ENCODE measurements at places on chromosomes 2 and 18. TPM values are rescaled to one million over a fixed set of nuclear protein-coding genes. Genes with fewer than 3 reads are reported as not detected.

DNA sequence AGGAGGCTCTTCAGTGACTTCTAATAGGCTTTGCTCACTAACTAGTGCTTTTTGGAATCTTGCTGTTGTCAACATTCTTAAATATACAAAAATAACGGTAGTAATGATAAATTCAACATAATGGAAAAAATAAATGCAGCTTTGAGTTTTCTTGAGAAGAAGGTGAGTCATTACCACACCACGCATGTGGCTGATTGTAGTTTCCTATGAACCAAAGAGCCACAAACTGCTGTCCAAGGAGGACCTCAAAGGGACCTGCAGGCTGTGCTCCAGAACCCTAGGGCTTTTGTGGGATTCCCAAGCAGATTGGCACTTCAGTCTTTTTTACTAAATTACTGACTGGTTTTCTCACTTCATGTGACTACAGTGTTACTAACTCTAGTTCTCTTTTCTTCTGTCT is 66.7 kb downstream of the TPGS2 start:
- DNase-seq: no peak

The LINC00305 gene
- not detected for total RNA-seq

DNA sequence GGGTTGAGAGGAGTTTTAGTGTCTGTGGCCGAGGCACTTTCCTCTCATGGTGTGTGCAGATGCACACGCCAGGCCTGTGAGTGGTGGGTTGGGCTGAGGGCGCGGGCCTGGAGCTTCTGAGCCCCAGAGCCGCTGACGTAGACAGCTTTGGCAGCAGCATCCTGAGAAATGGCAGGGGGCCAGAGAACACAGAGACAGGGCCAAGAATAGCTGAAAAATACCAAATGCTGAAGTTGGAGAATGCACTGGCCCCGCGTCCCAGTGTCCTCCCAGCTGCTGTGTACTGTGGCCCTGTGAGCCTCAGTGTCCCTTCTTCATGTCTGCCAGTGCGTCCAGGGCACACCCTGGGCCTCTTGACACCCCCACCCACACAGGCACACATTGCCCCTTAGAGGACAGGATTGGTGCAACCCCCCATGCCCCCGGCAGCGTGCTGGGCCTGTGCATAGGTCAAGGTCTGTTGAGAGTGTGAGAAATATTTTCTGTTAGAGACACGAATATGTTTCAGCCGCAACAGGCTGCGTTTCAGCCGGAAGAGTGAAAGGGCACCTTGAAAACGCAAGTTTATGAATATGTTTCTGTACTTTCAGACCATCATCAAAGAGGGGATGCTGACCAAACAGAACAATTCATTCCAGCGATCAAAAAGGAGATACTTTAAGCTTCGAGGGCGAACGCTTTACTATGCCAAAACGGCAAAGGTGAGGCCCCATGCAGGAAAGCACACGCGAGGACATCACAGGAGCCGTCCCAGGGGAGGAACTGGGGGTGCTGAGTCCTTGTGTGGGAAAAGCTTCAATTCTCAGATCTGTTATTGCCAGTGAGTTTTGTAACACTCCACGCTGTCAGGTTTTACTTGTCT is 33.6 kb downstream of the DGKD start:
- DNase-seq: no peak

- DNase-seq: no peak
These were observed 137.6 kb downstream of the UPP2 start for GRCh38 chr2:158239271-158239670.

The SP100 gene
- 202 TPM for total RNA-seq

- DNase-seq: no peak
These were observed 14.4 kb upstream of the TMEM131 start for GRCh38 chr2:98009887-98010760.

The RNU2-63P gene
- 3.5 TPM for total RNA-seq

- no peak for DNase-seq
These were observed 11.1 kb downstream of the MYL12B start for GRCh38 chr18:3273042-3273441.

The CRYBA2 gene
- not detected for total RNA-seq

The CCDC68 gene
- 19.9 TPM for total RNA-seq

DNA sequence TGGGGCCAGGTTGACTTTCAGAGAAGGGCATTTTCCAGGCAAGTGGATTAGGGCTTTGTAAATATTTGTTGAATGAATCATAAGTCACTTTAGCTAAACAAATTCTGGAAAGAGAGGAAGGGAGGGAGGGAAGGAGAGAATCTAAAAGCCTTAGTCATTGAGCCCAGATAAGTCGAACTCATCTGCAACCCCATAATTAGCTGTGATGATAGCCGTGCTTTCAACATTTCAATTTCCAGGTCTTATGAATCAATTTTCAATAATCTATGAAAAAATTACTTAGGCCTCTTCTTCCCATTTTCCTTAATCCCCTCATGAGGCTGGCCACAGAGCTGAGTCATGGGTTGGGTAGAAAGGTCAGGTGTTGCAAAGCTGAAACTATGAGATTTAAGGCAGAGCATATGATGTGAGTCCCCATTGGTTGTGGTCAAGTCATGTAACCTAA is 111.9 kb upstream of the MAPRE2 start:
- no peak for DNase-seq

GRCh38 chr2:171348056-171348455 is 85.7 kb downstream of the METTL8 start:
- DNase-seq: no peak

DNA sequence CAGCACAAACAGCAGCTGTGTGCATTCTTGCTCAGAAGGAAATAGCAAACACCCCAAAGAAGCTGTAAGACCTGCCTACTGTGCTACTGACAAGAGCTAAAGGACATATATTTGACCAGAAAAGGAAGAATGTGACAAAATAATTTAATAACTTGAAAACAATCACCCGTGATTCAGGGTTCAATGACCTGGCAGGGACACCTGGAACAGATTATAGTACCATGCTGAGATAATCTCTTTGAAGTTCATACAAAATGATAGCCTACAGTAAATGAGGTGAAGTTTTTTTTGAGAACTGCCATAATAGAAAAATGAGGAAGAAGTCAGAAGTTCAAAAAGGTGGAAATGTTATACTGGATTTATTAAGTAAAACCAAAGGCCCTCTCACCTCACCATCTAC is 324.8 kb upstream of the GULP1 start:
- DNase-seq: no peak

GRCh38 chr18:54860941-54861340 is 32.7 kb downstream of the RAB27B start:
- DNase-seq: no peak

DNA sequence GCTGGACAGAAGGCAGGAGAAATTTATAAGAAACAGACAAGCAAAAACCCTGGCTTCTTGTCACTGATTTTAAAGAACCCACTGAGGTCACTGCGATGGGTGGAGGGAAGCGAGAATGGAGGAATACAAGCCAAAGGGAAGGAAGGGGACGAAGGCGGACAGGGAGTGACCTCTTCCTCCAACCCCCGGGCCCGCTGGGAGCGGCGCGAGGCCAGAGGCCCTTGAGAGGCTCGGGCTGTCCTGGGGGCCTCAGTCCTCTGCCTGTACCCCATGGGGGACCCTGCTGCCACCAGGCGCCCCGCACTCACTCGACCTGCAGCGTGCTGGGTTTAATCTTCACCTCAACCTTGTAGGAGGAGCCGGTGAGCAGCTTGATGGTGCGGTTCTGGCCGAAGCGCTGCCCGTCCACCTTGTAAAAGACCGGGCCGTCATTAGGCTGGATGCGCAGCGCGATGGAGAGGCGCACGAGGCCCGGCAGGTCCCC is 793 bp downstream of the CNRIP1 start:
- peak; percentile 78 for DNase-seq

DNA sequence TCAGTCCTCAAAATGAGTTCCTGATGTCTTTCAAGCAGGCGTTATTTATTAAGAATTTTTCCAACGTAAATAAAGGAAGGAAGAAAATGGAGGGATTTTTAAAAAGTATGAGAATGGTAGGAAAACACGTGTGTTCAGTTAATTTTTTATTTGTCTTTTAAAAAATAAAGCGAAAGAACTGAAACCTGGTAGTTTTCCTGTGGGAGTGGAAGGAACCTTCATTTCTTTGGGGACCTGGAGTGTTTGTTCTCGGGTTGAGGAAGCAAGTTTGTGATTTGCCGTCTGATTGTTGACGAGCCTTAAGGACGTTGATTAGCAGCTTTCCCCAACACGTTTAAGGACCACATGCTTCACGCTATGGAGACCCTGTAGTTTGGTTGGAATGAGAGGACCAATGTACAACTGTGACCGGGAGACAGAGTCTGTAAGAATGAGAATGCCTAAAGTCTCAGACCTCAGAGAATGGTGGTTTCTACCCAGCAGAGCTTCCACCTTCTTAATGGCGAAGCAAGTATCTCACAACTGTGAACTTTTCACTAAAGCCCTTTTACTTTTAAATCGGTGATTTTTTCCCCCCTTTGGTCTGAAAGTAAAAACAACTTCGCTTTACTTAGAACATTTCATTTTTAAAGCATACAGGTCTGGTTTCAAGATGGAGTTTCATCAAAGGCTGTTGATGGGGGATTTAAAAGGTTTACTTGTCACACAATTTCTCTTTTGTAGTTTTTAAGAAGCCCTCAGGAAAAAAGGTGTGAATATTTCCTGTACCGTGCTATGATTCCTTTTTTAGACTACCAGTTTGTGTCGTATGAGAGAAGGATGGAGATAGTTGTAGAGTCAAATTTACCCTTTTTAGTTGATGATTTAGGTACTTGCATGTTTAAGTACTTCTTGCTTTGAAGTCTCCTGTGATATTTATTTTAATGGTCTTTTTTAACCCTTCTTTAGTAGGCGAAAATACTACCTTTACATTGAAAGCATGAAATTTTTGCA is 1.4 kb downstream of the TTC39C start:
- no peak for DNase-seq

DNA sequence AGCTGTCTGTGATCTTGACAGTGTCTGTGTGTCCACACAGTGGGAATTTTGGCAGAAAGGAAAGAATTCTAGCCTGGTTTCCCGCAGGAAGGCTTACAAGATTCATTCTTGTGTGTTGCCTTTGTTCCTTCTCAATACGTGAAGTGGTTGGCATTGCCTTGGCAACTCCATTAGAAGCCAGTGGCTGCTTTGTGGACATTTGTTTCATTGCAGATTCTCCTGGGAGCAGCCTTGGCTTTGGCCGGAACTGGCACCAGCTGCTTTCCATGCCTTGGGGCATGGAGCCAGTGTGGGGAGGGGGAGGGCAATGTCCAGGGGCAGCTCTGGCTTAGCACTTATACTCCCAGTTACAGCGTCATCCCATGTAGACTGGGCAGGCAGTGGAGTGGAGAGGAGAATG is 39.4 kb downstream of the KIF5C start:
- DNase-seq: no peak

DNA sequence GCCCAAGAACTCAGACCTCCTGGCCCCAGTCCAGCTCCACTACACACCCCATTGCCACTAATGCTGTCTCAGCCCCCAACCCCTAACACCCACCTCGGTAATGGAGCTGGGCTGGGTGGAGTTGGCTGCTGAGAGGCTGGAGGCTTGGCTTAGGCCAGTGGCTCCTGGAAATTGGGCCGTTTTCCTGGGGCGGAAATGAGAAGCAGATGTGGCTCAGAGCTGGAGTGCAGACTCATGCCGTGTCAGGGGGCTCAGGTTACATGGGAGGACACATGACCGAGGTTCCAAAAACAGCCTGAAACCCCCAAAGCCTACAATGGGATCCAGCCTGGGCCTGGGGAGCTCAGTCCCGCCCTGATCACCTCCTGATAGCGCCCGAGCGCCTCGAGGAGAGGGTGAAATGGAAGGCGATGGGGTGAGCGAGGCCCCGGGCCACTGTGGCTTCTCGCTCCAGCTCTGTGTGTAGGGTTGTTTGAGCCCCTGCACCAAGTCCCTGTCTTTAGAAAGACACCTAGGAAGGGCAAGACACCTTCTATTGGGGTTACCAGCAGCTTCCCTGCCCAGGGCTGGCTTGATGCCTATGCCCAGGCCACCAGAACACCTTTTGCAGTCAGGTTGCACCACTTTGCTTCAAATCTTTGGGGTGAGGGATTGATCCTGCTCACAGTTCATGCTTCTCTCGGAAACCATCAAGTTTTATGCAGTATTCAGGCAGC is 175.7 kb upstream of the HAAO start:
- DNase-seq: peak; percentile 74

- no peak for DNase-seq
These were observed 34.0 kb downstream of the KANSL3 start for GRCh38 chr2:96604104-96604503.

DNA sequence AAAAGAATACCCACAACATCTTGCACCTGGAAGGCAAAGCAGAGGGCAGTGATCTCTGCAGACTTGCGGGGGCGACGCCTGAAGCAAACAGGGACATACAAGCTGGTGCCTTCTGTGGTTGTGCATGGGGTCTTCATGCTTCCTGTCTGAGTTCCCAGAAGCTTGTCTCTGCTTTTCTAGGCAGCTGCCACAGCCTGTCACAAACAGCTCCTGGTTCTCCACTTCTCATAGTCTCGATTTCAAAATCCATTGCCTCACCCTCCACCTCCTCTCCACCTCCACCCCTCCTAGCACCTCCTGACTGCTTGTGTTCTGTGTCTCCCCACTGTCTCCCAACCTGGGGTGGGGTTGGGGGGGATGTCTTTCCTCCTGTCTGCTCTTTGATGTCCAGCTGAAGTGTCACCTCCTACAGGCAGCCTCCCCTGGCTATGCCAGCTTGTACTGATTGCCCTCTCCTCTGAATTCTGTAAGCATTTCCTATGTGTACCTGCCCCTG is 1.7 kb upstream of the PROC start:
- DNase-seq: no peak

The EN1 gene
- total RNA-seq: not detected

GRCh38 chr2:64652231-64653108 is 1.2 kb downstream of the SERTAD2 start:
- no peak for DNase-seq

- DNase-seq: peak; percentile 22
These were observed 3.8 kb upstream of the ATP6V1C2 start for GRCh38 chr2:10717628-10718027.

DNA sequence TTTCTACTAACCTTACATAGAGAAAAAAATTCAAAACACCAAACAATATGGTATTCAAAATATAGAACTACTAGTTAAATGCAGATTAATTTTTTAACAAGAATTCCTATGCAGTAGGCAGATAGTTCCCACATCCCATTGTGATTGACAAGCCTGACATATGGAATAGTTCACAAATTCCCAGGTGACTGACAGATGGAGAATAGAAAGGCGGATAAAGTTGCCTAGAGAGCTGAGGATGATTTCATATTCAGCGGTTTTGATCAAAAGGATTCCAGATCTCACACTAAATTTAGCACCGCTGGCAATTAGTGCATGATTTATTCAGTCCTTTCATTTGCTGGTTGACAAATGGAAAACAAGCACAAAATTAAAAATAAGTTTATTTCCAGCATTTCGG is 733.7 kb upstream of the POU3F3 start:
- DNase-seq: no peak

GRCh38 chr2:240433973-240434727 is 1.3 kb upstream of the GPC1 start:
- peak; percentile 78 for DNase-seq

GRCh38 chr18:61851279-61851678 is 41.5 kb downstream of the RNF152 start:
- DNase-seq: no peak

- no peak for DNase-seq
These were observed 442.3 kb downstream of the GRB14 start for GRCh38 chr2:164178835-164179465.

GRCh38 chr18:43789234-43790000 is 512.1 kb upstream of the SYT4 start:
- DNase-seq: no peak
